ENCODE measurements at places on chromosomes 11 and 22. TPM values are rescaled to one million over a fixed set of nuclear protein-coding genes. Genes with fewer than 3 reads are reported as not detected.

The CALCA gene
- total RNA-seq = not detected

The PGAP2 gene
- total RNA-seq = 8.2 TPM

The FUT4 gene
- 4.3 TPM for total RNA-seq

The LMNTD2 gene
- 2.2 TPM for total RNA-seq

The ART1 gene
- total RNA-seq = not detected

The GGTLC3 gene
- not detected for total RNA-seq

The TRIM34 gene
- total RNA-seq = 7.1 TPM

The NUDT8 gene
- total RNA-seq = 5.8 TPM

The CHID1 gene
- total RNA-seq = 42.2 TPM

The TSPAN18 gene
- total RNA-seq = 0.64 TPM

The BATF2 gene
- 1.3 TPM for total RNA-seq

The CSRP3 gene
- total RNA-seq = not detected

The CARD18 gene
- under 0.01 TPM for total RNA-seq

The SPCS2 gene
- total RNA-seq = 14.7 TPM

The IGLL1 gene
- not detected for total RNA-seq

The ZNF408 gene
- total RNA-seq = 12.1 TPM

The CLCF1 gene
- total RNA-seq = 3.5 TPM

The TMPRSS13 gene
- not detected for total RNA-seq

The SGSM1 gene
- total RNA-seq = not detected

The OR52N2 gene
- total RNA-seq = not detected

The USP2 gene
- total RNA-seq = under 0.01 TPM

The CECR2 gene
- total RNA-seq = not detected

The ANO5 gene
- 0.32 TPM for total RNA-seq

The KCNK4 gene
- total RNA-seq = under 0.01 TPM

The PLEKHA7 gene
- 0.64 TPM for total RNA-seq

The RNF26 gene
- 5.8 TPM for total RNA-seq

The TTC17 gene
- total RNA-seq = 69.3 TPM

The HSPB2 gene
- 0.64 TPM for total RNA-seq

The TRIM49 gene
- total RNA-seq = not detected

The C22orf42 gene
- total RNA-seq = not detected

Data from fibroblast of villous mesenchyme (primary cell).